ENCODE measurements at places on chromosomes 4 and X.

DNA sequence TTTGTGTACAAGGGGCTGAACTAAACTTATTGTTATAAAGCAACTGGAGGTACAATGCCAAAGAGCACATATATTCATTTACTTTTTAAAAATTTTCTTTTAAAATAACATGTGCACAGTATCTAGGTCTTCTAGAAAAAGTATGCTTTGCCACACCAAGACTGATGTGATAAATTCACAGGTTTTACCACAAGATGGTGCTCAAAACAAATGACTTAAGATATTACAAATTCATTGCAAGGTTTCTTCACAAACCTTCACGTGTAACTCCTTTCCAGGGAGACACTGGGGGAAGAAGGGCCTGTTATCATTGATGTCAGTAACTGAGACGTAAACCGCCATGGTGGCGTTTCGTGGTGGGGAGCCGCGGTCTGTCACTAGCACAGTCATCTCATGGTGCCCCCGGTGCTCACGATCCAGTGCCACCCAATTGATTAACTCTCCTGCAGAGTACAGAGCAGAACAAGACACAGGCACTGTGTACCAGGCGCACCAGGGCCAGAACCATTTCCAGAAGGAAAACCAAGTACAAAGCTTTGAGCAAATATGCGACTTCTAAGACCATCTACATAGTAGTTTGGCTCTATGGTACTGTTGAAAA lies 162.2 kb downstream of the DCHS2 start:
- DNase-seq, result no peak

- DNase-seq, result no peak
Measured at GRCh38 chrX:112545051-112545450, 134.7 kb downstream of the LHFPL1 start.

GRCh38 chr4:38757945-38758600 lies 24.7 kb downstream of the TLR10 start:
- DNase-seq, result no peak

DNA sequence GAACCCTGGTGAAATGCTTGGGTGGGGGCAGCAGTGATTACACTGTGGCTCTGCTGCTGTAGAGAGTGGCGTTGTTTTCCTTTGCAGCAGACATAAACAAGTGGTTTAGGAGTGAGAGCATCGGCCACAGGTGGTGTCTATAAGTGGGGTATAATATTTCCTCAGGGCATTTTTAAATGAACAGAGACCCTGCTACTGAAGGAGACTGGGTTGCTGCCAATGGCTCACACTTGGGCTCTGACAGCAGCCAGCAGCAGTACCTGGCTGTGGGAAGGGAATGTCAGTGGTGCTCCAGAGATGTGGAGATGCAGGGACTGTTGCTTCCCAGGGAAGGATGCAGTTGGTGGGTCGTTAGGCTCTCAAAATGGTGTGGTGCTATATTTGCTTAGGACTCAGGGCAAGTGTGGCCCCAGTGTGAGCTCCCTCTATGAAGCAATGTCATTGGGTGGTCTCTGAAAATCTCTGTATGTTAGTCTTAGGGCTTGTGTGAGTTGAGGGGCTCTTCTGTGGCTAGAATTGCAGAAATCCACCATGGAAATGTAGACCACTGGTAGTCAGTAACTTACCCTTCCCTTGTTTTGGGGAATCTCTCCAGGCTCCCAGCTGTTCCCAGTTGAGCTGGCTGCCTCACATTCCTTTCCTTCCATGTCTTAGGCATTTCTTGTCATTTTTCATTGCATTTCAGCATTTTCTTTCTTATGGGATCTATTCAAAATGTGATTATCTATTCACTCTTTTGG lies 1023.0 kb upstream of the GRID2 start:
- no peak for DNase-seq

- DNase-seq, result no peak
Measured at GRCh38 chr4:39043058-39043860, 11.1 kb upstream of the TMEM156 start.

DNA sequence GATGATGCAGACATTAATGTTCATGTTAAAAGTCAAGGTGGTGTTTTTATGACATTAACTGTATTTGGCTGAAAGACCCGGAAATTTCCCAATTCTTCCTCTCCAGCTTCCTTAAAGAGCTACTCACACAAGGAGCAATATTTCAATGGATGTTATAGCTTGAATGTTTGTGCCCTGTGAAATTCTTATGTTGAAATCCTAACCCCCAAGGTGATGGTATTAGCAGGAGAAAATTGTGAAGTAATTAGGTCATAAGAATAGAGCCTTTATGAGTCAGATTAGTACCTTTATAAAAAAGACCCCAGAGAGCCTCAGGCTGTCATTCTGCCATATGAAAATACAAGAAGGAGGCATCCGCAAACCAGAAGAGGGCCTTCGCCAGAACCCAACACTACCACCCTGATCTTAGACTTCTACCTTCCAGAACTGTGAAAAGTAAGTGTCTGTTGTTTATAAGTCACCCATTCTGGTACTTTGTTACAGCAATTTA lies 3.6 kb downstream of the TLR1 start:
- DNase-seq, result no peak

DNA sequence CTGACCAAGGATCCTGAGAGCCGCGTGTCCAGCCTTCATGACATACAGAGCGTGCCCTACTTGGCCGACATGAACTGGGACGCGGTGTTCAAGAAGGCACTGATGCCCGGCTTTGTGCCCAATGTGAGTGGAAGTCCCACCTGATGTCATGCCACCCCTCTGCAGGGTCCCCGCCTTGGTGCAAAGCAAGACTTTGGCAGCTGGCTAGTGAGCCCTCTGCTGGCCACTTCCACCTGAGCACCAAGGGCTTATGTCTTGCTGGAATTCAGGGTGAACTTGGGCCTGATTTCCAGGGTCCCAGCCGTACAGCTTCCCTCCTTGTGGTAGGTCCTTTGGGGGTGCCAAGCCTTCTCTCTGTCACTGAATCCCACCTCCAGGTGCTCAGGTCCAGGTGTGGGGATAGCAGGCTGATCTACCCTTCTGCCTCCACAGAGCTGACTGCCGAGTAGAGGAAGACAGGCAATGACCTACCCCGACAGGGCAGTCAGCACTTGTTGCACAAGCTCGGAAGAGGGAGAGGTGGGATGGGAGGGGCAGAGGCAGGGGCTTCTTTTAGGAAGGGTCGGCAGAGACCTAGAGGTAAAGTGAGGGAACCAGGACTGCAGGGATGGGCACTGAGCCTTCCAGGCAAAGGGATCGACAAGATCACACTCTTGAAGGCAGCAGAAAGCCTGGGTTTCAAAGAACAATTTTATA lies 248.1 kb downstream of the EVC2 start:
- DNase-seq, result no peak
